ENCODE measurements at places on chromosomes 4 and X.

DNA sequence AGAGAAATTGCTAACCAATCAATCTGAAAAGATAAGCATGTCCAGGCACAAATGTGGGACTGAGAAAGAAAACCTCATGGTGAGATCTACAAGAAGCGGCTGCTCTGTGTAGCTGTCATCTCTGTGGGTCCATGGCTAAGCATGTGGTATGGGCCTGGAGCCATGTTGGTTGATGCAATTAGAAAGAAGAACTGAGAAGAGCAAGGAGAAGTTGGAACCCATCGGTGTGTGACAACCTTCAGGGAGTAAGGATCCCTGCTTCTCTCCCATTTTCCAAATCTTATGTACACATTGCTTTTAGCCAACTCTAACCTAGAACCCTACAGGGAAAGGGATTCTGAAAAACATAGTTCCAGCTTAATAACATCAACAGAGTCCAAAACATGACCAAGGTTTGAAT, 890.2 kb downstream of the FSTL5 start:
- DNase-seq: no peak

DNA sequence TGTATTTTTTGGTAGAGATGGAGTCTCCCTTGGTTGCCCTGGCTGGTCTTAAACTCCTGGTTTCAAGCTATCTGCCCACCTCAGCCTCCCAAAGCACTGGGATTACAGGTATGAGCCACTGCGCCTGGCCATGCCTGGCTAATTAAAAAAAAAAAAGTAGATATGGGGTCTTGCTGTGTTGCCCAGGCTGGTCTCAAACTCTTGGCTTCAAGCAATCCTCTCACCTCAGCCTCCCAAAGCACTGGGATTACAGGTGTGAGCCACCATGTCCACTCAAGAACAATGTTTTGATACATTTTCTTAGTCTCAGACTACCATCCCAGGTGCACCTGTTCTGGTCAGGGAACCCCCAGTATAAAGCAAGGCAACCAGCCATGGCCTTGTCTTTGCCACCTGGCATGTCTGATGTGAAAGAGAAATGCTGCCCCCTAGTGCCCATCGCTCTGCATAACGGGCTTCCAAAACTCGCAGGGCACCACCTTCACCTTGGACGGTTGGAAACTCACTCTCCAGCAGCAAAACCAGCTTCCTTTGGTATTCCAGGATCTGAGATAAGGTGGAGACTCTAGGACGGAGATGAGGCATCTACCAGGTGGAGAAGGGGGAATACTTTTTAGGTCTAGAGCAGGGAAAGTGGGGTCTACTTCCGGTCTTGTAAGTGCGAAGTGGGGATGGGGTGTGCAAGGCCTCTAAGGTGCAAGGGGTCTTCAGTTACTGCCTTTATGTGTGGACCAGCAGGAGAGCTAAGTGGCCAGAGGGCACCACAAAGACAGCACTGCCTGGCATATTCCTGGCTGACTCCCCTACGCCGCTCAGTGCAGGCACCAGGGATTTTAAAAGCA, 47.7 kb upstream of the AFAP1 start:
- peak; percentile 79 for DNase-seq

DNA sequence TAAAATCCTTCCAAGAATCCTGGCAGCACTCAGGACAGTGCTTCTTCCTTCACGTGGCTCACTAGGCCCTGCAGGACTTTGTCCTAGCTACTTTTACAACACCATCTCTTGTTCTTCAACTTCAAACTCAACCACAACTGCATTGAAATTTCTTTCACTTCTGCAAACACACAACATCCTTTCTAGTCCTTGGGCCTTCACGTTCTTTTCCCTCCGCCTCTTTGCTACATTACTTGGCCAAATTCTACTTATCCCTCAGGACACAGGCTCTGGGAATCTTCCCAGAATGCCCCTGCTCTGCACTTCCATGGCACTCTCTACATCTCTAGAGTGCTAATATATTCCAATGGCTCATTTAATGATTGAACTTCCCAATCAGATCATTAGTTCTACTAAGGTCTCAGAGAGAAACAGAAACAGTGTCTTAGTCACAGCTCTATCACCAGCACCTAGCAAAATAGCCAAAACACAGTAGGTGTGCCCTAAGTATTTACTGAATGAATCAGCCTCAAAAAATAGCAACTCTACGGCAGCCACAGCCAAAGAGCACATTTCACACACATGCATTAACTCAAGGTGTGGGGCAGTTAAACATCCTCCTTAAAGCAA, 73.3 kb downstream of the MANBA start:
- no peak for DNase-seq

DNA sequence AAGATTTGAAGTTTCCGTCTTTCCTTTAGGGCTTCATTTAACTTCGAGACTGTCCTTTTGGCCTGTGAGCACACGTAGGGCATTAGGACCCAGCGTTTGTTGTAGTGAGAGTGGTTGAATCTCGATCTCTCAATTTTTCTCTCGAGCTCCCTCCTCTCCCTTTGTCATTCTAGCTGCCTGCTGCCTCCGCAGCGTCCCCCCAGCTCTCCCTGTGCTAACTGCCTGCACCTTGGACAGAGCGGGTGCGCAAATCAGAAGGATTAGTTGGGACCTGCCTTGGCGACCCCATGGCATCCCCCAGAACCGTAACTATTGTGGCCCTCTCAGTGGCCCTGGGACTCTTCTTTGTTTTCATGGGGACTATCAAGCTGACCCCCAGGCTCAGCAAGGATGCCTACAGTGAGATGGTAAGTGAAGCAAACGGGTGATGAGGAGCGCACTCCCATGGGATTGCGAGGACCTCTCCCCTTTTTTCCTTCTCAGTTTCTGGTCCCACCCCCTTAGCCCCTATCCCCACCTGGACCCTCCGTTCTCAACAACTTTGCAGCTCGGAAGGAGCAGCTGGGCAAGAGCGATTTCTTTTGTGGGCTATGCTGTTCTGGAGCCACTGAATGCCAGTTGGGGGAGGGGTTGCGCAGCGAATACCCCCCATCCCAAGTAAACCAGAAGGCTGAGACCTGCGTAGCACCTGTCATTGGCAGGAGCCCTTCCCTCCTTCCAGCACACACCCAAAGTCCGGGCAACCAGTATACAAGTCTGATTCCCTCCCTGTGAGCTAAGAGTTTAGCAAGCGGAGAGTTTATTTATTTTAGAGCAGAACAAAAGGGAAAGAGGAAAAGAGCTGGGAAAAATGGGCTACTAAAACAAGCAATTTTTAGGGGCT, at the start of gene TMEM35A:
Gene TMEM35A (plus strand): TSS at position 164 of the 883 bp plus-strand sequence. CDS start 124 bp downstream, at position 288.
- no peak for DNase-seq

- no peak for DNase-seq
Observed at GRCh38 chr4:53590187-53590586, 1.1 kb downstream of the LNX1 start.

DNA sequence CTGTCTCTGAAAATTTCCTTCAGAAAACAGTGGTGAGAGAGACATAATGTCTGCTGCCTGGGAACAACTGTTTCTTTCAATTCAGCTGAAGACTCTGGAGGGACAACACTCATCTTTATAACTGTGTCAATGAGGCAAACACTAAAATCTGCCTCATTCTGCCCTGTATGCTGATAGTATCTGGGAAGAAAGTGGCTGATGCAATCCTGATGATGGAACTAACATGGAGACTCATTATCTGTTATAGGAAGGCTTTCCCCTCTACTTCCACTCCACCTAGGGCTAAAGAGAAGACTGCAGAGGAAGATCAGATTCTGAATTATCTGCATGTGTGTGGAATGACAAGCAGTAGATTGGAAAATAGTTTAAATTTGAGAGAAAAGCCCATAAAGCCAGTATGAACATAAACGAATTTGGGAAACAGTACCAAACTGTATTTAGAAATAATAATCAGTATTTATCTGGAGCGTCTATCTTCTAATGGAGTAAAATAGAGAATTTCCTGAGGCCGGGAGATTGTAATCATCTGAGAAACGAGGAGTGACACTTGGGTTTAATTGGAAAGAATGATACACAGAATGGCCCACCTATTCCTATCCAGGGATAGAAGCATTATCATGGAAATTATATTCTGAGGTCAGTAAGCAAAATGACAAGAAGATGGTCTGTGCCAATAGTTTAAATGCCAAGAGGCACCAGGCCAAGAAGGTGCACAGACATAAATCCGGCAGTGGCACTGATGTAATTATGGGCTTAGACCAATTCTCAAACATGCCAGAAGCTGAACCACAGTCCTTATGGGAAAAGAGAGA, 85.4 kb downstream of the SHISA3 start:
- DNase-seq: no peak

DNA sequence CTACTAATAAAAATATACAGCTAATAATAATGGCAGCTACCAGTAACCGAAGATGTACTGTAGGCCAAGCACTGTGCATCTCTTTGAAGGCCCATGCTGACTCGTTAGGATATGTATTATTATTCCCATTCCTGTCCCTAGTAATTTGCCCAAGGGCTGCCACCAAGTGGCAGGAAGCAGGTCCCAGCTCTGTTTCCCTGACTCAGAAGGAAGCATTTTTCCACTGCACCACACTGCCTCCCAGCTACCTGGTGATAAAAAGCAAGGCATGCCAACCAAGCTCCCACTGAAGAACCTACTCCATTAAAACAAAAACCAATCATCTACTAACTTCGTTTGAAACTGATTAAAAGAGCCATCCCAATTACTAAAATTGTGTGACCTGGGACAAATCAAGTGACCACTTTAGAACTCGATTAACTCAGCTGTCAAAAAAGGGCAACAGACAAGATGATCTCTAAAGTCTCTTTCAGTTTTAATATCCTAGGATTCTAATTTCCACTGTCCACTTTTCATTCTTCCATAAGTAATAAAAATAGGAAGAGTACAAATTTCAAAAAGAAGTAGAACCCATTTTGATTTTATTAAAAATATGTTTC, 24.3 kb upstream of the PGM2 start:
- DNase-seq: peak; percentile 5

DNA sequence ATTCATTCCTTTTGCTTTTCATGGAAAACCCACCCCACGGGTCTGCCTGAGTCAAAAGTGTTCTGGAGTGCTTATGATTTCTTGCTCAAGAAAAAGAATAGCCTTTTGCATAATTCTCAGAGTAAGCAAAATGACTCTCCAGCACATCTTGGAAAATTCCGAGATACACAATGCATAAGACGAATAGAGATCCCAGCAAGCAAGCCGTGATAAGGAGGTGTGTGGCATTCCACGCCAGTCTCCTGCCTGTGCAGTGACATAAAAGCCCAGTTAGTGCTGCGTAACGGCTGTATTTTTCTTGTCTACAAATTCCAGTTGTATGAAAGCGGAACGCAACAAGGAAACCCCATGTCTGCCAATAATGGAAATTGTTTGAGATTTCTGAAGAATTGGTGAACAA, 237.9 kb upstream of the GATB start:
- DNase-seq: no peak

DNA sequence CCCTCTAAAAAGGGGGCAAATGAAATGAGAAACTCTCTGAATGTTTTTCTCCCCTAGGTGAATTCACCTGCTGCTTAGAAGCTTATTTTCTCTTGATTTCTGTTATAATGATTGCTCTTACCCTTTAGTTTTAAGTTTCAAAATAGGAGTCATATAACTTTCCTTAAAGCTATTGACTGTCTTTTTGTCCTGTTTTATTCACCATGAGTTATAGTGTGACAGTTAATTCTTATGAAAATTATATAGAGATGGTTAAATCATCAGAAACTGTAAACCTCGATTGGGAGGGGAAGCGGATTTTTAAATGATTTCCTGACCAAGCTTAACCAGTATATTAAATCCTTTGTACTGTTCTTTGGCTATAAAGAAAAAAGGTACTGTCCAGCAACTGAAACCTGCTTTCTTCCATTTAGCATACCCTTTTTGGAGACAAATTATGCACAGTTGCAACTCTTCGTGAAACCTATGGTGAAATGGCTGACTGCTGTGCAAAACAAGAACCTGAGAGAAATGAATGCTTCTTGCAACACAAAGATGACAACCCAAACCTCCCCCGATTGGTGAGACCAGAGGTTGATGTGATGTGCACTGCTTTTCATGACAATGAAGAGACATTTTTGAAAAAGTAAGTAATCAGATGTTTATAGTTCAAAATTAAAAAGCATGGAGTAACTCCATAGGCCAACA, 4.2 kb downstream of the ALB start:
- no peak for DNase-seq

- no peak for DNase-seq
Observed at GRCh38 chrX:117895418-117895817, 221.2 kb downstream of the KLHL13 start.

DNA sequence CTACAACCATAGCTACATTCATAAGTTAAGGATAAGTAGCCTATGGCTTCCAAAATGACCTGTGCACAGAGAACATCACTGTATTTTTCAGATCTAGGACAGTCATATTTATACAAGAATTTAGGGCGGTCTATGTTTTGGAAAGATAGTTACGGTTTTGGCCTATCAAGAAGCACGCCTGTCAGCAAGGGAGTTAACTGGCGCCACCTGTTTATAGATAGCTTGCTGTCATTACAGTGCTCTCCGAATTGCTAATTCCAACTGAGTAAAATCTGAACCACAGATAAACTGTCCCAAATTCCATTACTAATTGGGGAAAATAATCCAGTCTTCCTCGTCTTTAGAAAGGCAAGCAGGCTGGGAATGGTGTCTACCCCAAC, 646 bp downstream of the ABCB7 start:
- no peak for DNase-seq

DNA sequence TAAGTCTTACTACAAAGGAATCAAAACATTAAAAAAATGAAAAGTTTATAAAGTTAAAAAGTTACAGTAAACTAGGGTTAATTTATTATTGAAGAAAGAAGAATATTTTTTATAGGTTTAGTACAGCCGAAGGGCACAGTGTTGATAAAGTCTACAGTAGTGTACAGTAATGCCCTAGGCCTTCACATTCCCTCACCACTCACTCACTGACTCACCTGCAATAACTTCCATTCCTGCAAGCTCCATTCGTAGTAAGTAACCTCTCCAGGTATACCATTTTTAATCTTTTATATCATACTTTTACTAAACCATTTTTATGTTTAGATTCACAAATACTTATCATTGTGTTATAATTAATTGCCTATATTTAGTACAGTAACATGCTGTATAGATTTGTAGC, 307.5 kb upstream of the FAM241A start:
- DNase-seq: no peak

- no peak for DNase-seq
Observed at GRCh38 chr4:152360045-152360410, 175.9 kb downstream of the FBXW7 start.

DNA sequence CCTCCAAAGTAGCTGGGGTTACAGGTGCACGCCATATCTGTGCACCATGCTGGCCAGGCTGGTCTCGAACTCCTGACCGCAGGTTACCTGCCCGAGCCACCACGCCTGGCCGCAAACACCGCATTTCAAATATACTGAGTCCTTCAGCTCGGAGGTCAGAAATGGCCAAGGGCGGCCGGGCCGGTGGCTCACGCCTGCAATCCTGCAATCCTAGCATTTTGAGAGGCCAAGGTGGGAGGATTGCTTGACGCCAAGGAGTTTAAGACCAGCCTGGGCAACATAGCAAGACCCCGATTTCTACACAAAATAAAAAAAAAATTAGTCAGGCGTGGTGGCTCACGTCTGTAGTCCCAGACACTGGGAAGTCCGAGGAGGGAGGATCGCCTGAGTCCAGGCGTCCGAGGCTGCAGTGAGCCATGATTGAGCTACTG, 71.9 kb upstream of the PPP2R3B start:
- DNase-seq: no peak

All from T47D (cell line).